Inflammatory macrophage treated with lipopolysaccharide for 1 hour (primary cell): ENCODE measurements at places on chromosomes 2 and 18.

GRCh38 chr2:150788426-150789140 is 301.1 kb upstream of the RND3 start:
- no peak for DNase-seq

GRCh38 chr2:156585457-156585856 is 149.3 kb downstream of the GPD2 start:
- DNase-seq, result peak; percentile 8

DNA sequence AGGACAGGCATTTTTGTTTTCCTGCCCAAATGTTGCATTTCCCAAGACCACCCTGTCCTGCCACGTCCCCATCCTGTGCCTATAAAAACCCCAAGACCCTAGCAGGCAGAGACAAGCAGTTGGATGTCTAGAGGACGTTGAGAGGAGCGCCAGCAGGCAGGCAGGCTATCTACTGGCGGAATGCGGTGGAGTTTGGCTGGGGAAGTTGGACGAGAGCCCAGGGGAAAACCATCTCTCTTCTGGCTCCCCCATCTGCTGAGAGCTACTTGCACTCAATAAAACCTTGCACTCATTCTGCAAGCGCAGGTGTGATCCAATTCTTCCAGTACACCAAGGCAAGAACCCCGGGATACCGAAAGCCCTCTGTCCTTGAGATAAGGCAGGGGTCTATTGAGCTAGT is 72.5 kb downstream of the ARL6IP6 start:
- DNase-seq, result no peak

DNA sequence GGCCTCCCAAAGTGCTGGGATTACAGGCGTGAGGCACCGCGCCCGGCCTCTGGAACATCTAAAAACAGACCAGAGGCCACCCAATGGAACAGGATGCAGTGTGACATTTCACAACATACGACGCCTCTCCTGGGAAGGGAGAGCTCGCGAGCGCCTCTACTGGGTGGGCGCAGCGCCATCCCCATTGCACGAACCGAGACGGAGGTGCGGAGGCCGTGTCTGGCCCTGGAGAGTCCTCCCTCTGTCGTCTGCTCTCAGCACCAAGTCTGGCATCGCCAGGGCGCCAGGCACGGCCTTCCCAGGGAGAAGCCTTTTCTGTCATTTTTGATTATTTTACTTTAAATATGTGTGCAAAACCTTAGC is 9.4 kb upstream of the GBX2 start:
- DNase-seq, result no peak

GRCh38 chr2:171034315-171034714 is 105.3 kb downstream of the GORASP2 start:
- DNase-seq, result no peak

GRCh38 chr2:55888936-55889335 is 34.6 kb downstream of the EFEMP1 start:
- no peak for DNase-seq

DNA sequence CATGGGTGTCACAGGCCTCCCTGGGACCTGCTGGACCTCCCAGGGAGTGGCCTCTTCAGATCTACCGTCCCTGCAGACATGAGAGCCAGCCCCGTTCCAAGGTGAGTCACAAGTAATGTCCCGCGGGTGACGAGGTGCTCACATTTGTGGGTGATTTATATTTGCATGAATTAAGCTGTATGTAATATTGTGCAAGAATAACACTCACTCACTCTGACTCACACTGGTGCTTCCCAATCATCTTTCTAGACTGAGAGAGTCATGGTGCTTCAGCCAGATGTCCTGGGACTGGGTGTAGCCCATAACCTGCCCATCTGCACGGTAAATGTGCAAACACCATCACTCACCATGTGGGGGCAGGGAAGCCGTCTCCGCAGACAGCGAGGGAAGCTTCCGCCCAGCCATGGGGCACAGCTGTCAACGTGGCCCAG is 347.5 kb upstream of the SALL3 start:
- DNase-seq, result peak; percentile 56

DNA sequence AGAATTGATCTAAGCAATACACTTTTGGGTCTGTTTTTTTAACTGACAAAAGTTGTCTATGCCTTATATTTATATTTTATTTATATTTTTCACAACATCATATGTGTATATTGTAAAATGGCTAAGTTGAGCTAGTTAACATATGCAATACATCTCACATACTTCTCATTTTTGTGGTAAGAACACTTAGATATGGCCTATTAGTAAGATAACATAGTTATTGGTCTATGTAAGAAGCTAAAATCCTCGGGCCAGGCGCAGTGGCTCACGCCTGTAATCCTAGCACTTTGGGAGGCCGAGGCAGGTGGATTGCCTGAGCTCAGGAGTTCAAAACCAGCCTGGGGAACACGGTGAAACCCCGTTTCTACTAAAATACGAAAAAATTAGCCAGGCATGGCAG is 275.6 kb upstream of the ID2 start:
- no peak for DNase-seq

DNA sequence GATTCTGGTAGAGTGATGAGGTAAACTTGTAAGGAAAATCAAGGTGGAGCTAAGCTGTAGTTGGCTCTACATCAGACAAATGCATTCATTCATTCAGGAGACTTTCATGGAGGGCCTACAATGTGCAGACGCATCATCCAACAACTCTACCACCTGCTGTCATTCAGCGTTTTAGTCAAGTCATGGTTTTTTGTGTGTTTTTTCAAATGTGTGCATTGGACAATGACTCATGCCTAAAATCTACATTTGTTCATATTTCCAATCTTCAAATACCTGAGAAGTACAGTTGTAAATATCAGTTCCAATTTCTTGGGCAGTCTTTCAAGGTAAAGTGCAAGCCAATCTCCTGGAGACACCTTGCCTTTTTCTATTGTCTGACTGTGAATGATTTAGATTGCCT is 108.0 kb upstream of the LGALSL start:
- DNase-seq, result no peak

DNA sequence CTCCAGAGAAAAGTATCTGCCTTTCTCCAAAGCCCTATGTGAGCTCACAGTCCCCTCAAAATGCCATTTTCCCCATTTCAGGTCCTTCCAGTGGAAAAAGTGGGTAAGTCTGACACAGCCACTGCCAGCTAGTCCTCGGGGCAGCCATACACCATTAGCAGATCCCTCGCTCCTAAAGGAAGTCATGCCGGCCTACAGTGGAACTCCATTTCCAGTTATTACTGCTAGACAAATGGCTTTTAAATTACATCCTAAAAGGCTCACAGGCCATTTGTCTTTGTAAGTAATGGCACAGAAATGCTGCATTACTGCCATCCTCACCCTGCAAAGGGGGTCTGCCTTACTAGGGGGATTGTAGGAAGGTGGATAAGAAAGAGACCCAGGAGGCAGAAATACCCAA is 259.4 kb upstream of the SIX2 start:
- no peak for DNase-seq

GRCh38 chr2:119123389-119123788 is 35.2 kb downstream of the C1QL2 start:
- no peak for DNase-seq

DNA sequence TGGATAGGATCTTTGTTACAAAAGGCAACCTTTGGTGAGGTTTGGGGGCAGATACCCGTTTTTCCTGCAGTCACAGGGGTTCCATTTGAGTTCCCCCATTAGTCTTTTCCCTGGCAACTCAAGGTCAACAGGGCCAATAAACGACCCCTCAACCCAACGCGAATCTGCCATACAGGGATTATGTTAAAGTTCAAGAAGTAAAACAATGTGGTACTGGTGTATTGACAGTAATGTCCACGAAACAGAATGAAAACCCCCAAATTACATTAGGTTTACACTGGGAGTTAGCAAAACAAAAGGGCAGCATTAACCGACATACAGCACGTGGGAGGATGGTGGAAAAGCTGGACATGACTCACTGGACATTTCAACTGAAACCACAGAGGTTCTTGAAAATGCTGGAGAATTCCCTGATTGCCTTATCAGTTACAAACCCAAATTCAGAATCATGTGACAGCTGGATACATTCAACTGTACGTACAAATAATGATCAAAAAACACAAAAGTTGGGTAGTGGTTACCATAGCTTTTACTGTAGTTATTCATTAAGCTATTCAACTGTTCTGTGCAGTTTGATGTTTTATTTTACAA is 4.9 kb upstream of the IMP4 start:
- peak; percentile 76 for DNase-seq

GRCh38 chr2:64625299-64626145 is 28.2 kb downstream of the SERTAD2 start:
- DNase-seq, result peak; percentile 47

DNA sequence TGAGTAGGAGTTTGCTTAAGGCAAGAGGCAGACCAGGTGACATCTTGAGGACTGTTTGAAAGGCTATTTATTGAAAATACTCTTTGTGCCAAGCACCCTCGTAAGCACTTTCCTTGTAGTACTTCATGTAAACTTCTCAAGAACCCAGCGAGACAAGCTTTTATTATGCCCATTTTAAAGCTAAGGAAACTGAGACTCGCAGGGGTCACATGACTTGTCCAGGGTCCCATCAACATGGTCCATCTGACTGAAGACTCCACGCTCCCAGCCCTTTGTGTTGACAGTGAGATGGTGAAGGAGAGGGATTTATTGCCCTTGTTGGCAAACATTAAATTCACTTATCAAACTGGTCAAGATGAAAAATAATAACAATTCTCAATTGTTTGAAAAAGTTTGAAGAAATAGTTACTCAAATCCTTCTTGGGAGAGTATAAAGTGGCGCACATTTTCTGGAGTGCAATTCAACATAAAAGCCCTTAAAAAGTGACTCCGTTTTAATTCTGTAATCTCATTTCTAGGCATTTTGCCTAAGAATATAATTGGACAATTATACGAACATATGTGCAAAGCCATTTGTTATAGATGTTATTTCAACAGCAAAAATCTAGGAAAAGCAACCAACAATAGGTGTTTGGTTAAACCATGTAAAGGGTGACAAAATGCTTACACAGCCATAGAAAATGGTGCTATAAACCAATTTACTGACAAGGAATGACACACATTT is 270.5 kb upstream of the NCKAP5 start:
- DNase-seq, result no peak

- no peak for DNase-seq
These were observed 464 bp downstream of the CYBRD1 start for GRCh38 chr2:171522788-171523087.

DNA sequence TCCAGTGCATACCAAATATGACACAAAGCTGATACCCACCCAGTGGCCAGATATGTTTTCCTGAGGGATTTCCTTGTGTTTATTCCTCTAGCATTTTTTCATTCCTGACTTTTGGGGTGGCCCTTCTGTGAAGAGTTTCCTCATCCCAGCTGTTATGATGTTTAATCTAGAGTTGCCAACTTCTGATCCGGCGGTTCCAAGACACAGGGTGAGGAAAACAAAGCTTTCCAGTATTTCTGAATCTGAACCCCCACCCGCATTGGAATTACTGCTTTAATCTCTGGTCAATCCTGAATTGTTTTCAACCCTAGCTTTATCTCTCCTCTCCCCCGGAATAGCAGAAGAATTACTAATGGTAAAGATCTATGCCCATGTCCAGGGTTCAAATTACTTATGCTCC is 39.2 kb upstream of the PNPT1 start:
- DNase-seq, result no peak

DNA sequence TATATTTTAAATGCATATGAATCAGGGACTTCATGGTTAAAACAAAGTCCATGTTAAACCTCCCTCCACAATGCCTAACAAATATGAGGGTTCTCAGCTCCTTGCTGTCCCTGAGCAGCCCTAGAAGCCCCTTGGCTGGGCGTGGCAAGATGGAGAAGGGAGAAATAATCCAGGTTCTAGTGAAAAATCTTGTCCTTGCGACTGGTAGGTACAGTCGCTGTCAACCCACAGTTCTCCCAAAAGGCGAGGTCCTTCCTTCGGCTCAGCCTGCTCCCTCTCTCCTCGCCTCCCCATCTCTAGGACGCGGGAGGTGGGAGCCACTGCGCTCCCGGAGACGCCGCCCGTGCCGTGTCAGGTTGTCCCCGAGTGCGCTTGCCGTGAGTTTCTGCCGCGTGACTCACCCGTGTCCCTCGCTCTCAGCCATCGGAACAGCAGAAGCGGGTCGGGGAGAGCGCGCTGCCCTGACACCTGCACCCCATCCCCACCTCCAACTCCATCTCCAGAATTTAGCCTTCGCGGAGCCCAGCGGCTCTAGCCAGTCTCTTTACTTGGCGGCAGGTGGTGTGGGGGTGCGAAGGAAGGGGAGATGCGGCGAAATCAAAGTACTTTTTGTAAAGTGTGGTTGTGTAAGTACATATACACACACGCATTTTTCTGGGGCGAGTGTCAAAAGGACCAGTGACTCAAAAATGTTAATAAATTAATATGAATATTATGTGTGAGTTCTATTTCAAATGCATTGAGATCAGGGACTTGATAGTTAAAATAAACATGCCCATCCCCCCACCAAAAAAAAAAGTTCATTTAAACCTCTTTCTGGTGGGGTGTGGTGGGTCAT is 65.1 kb upstream of the TMEM17 start:
- no peak for DNase-seq

DNA sequence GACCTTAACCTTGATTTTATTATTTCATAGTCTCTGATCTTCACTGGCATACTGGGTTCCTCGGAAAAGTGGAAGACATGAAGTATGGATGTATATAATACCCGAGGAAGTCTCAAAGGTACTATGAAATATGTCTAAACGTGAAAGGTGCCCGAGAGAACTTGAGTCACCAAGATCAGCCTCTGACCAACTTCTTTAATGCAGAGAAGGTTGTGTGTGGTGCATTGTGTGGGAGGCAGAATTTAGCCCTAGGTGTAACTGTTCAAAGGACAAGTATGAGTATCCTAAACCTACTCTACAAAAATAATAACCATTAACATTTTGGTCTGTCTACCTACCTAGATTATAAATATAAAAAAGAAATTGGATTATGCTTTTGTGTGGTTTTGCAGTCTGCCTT is 36.1 kb downstream of the OSBPL6 start:
- no peak for DNase-seq

DNA sequence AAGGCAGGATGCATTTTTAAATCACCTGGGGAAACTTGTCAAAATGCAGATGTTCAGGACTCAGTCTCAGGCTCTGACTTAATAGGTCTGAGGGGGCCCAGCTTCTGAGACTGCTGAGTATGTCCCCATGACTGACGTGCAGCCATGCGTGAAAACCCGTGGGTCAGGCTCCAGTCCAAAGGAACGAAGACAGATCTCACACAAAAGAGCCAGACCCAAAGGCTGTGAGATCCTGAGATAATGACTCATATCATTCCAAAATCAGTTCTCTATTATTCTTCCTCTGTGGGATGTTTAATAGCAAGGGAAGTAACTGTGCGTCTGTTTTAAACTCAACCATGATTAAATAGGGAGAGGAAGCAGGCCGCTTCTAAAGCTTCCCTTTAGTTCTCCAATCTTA is 107.4 kb upstream of the ACAA2 start:
- peak; percentile 6 for DNase-seq
